Stimulated activated CD8-positive, alpha-beta memory T cell treated with anti-CD3 and anti-CD28 coated beads, Interleukin-2, amount 100 ng/mL, for 1 hour (primary cell): ENCODE measurements at places on chromosomes 6 and 20.

DNA sequence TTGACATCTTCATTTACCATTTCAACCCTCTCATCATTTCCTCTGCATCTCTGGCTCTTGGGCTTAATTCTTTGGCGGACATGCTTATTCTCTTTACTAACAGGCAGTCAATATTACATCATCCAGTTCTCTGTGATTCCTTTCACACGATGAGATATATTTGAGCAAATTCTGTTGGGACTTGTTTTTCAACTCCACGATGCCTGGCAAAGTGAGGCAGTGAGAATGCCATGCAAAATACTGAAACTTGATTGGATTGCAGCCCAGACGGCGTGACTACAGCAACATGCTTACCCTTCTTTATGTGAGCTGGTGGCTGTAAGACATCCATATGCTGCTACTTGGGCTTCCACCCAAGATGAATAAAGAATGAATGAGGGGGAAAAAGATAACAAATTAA lies 101.7 kb upstream of the SPACA1 start:
- no peak for DNase-seq

GRCh38 chr6:241336-241865 lies 50.9 kb upstream of the DUSP22 start:
- DNase-seq, result no peak

DNA sequence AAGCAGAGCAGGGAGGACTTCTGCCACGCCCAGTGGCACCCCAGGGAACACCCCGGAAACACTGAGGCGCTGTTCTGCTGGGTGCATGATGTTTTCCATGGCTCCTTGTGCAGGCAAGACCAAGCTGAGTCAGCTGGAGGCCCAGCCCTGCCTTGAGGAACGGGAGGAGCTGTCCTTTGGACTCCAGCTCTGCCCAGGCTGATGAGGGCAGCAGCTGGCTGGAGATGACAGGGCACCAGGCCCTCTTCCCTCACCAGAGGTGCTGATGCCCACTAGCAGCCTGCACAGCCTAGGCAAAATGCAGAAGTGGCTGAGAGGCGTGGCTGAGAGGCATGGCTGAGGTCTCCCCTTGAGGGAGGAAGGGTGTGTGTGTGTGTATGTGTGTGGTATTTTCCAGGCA lies 2.4 kb downstream of the C6orf132 start:
- no peak for DNase-seq

- DNase-seq, result no peak
Measured at GRCh38 chr6:116633685-116634084, 17.4 kb downstream of the RSPH4A start.

GRCh38 chr20:35443003-35443402 lies 5.0 kb upstream of the GDF5 start:
- no peak for DNase-seq

DNA sequence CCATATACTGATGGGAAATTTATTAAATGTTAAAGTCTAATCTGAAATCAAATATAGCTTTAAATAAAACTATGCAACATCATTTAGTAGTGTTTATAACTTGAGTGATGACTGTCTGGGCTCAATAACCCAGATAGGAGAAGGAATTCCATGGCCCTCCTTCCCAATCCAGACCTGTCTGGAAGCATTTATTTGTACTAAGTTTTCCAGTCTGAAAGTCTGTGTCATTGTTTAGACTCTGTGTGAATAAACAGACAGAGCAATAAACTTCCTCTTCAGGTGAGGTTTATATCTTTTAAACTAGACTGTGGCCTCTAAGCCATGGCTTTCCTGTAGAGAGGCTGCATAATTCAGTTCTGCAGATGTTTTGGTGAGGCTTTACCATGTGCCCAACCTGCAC lies 176.4 kb downstream of the SOX4 start:
- no peak for DNase-seq
